ENCODE measurements at places on chromosomes 11 and 22.

GRCh38 chr11:4680341-4680740 lies 17.3 kb downstream of the OR51E2 start:
- no peak for DNase-seq

DNA sequence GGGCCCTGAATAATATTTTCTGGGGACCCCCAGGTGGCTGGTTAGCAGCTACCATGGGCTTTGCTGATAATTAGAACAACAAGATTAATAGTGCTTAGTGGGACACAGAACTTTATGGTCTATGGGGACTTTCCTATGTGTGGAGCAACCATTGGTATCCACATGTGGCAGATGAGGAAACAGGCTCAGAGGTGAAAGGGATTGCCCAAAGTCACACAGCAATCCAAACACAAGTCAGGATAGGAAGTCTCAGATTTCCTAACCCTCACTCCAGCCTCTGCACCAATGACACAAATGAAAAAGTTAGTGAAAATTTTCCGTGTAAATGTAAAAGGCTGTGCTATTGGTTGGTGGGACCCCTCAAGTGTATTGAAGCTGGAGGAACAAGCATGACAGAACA lies 15.3 kb upstream of the SLCO2B1 start:
- no peak for DNase-seq

DNA sequence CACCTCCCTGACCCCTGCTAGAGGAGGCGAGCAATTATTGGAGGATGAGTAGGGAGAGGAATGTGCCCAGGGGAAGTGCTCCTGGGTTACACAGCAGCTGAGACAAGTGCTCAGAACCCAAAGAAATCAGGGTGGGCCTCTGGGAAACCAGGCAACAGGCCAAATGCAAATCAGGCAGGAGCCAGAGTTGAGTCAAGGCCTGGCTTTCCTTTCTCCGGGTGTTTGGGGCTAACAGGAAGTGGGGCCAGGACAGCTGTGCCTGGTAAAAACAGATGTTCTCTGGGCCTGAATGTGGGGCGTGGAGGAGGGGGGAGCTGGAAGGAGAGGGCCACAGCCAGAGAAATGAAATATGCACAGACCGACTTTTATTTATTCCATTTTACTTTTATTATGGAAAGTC lies 22.0 kb downstream of the MFNG start:
- DNase-seq = no peak

- no peak for DNase-seq
These were observed 34.7 kb upstream of the SEPTIN5 start for GRCh38 chr22:19679522-19680101.

DNA sequence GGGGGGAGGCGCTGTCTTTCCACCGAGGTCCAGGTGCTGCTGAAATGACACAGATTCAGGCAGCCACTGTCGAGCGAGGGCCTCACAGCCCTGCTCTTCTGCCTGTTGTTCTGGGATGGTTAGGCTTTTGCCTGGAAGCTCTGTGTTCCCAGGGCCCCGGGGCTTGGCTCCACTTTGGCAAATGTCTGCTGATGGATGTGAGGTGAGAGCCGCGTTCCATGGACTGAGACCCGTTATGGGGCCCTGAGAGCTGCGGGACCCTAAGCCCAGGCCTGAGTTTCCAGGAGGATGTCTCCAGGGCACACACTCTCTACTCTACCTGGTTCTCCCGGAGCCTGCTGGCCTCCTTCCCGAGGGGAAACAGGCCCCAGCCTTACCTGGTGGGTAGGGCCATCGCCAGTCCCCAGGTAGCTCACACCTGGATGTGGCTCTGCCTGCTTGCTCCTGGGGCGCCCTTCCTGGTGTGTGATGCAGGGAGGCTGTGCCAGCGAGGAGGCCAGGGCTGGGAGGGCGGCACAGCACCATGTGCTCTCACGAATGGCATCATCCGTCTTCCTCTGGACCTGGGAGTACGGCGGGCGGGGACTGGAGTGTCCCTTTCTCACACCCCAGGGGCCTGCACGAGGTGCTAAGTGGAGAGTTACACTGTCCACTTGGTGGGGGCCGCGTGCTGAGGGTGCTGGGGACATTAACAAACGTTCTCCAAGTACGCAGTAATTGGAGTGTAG lies 435.5 kb downstream of the TBC1D22A start:
- DNase-seq = peak; percentile 68

GRCh38 chr11:17558025-17558780 lies 11.1 kb downstream of the OTOG start:
- DNase-seq = no peak

DNA sequence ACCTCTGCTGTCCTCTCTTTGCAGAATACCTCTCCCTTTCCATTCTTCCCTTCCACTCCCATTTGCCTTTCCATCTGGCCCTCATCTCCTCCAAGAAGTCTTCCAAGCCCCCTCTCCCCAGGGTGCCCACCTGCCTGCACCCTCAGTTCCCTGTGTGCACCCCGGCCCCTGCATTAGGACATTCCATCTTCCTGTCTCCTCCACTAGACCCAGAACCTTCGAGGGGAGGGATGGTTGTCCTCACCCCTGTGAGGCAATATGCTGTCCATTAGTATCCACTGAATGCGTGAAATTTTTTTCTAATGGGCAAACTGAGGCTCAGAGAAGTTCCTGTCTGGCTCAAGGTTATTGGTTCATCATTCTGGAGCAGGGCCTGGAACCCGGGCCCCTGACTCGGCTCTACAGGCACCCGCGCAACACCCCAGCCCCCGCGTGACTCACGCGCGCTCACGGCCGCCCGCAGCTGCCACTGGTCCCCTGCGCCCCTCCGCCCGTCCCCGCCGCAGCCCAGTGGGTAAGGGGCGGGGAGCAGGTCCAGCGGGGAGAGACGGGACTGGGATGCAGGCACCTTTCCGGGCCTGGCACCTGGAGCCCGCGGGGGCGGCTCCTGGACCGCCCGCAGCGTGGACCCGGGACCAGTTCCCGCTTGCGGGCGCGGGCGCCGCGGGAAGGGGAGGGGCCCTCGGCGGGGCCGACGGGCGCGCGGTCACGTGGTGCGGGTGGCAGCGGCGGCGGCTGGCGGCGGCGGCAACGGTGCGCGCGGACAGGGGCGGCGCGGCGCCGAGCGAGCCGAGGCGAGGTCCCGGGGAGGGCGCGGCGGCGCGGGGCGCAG lies 7.0 kb downstream of the SEPTIN3 start:
- DNase-seq = no peak

GRCh38 chr11:44116234-44116830 lies 20.9 kb downstream of the EXT2 start:
- no peak for DNase-seq

DNA sequence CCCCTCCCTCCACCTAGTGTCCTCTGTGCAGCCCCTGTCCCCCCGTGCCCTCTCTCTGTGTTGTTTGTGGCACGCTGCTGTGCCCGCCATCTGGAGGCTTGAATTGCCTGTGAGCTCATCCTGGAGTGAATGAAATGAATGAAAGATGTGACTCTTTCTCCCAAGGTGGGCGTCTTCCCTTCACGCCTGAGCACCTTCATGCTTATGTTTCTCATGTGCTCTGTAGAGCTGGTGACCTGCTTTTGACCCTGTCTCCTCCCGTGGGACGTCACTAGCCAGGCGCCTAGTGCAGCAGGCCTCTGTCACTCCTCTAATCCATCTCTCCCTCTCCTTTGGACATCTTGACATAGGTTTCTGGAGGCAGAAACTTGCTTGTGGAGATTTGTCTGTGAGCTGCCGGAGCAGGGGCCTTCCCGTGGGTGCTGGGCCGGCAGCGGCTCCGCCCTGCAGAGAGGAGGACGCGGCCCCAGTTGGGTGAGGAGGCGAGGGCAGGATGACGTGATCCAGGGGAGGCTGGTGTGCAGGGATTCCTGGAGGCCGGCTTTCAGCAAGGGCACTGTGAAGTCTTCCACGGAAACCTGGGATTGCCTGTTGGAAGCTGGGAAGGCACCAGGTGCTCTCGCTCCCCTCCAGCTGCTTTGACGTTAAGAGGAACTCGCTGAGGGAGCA lies 40.6 kb downstream of the MUC6 start:
- no peak for DNase-seq

DNA sequence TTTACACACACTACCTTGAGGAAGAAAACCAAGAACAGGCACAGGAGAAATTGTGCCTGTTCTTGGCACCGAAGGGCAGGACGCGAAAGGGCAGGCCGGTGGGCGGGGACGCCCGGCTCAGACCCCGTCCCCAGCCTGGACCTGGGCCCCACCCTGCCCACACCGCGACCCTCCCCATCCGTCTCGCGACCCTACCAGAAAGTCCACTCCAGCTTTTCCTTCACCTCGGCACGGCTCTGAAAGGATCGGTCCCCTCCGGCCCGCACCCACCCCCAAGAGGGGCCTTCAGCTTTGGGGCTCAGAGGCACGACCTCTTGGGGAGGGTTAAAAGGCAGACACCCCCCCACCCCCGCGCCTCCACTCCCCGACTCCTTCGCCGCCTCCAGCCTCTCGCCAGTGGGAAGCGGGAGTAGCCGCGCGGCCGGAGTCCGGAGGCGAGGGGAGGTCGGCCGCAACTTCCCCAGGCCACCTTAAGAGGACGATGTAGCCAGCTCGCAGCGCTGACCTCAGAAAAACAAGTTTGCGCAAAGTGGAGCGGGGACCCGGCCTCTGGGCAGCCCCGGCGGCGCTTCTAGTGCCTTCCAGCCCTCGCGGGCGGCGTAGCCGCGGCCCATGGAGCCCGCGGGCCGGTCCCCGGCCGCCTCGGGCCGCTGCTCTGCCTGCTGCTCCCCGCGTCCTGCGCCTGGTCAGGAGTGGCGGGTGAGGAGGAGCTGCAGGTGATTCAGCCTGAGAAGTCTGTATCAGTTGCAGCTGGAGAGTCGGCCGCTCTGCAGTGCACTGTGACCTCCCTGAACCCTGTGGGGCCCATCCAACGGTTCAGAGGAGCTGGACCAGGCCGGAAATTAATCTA lies 4.4 kb downstream of the SEC14L6 start:
- DNase-seq = no peak

DNA sequence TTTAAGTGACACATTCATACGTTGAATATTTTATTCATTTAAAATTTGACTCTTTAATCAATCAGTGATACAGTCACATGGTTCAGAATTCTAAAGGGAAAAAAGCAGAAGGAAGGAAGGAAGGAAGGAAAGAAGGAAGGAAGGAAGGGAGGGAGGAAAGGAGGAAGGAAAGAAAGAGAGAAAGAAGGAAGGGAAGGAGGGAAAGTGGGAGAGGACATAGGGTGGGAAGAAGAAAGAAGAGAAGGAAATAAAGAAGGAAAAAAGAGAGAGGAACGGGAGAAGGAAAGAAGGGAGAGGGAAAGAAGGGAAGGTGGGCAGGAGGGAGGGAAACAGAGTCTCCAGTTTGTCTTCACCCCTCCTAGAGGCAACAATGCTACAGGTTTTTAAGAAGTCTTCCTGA lies 518.6 kb downstream of the MIAT start:
- DNase-seq = no peak

DNA sequence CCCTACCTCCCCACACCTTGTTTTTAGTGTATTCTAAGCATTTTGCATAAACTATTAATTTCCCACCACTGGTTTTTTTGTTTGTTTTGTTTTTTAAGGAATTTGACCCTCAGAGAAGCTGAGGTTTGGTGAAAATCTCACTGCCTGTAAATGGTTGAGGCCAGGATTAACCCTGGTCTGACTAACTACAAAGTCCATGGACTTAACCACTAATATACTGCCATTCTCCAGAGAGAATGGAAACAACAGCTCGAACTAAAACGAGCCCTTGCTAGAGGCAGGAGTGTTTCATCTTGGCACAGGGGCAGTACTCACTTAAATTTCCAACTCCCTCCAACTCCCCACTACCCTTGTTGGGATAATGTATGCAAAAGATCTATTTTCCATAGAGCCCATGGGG lies 3.0 kb downstream of the CTNND1 start:
- no peak for DNase-seq

- no peak for DNase-seq
These were observed 232.6 kb downstream of the FAT3 start for GRCh38 chr11:92457250-92457649.

DNA sequence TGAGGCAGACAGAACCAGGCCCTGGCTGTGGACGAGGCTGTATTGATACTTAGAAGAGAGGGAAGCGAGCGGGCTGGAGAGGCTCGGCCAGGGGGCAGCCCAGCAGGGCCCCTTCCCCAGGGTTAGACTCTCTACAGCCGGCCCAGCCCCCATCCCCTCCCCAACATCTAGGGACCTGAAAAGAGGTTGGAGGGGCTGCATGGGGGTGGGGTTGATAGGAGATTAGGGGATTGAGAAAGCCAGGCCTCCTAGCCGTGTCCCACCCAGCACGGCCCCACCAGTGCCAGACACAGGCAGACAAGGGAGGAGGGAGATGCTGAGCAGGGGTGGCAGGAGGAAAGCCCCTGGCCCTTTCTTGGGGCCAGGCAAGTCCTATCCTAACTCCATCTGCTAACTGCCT lies 5.7 kb downstream of the LSP1 start:
- no peak for DNase-seq

- DNase-seq = no peak
These were observed 2.2 kb downstream of the LAYN start for GRCh38 chr11:111542606-111543275.

- DNase-seq = no peak
These were observed 54.8 kb downstream of the LDLRAD3 start for GRCh38 chr11:35998634-35999033.

GRCh38 chr11:19419808-19420207 lies 179.1 kb upstream of the E2F8 start:
- no peak for DNase-seq

DNA sequence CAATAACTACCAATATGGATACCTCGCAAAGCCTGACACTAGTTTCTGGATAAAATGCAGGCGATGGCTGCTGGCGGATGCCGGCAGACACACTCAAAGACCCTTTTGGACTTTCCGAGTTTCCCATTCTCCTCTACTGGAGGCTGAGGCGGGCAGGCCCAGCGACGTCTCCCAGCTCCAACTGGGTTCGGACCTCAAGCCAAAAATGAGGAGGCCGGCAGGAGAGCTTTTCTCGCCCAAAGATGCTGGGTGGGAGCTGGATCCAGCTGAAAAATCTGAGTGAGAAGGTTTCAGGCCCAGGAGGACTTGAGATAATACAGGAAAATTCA lies 428 bp upstream of the FEZ1 start:
- DNase-seq = no peak

GRCh38 chr11:56917708-56918400 lies 70.9 kb upstream of the OR5AK2 start:
- no peak for DNase-seq

DNA sequence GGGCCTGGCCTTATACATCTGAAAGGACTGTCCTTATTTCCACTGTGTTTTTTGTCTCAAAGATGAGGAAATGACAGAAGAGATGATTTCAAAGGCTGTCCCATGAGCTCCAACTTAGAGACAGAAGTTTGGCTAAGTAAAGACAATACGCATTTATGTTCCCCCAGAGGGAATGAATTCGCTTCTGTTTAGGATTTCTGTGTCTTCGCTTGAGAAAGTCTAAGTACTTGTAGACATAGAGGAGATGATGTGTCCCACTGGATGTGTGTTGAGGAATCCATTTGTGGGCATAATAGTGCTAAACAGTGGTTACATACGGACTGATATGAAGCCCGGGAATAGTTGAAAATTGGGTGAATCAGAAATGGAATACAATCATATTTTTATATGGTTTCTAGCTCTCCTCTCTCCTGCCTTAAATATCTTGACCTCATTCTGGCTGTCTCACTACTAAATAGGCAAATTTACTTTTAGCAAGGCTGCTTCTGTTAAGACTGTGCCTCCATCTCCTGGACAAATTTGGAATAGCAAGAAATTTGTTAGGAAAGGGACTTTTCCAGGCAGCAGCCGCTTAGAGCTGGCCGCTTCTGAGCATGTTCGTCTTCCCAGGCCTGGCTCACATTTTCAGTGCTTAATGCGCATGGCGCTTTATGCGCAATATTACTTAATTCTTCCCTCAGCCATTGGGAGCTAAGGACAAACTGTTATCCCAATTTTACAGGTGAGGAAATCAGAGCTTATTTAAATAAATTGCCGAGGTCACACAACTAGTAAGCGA lies 1.9 kb upstream of the PEX26 start:
- no peak for DNase-seq

Measured in posterior vena cava (tissue), 2 donors.